CD14-positive monocyte (primary cell): ENCODE measurements at places on chromosomes 5 and 9.

GRCh38 chr9:99231711-99232110, 9.6 kb downstream of the SEC61B start:
- no peak for DNase-seq

- no peak for DNase-seq
These were observed 67.8 kb upstream of the GARNL3 start for GRCh38 chr9:127196826-127197145.

- DNase-seq, result peak; percentile 14
These were observed at the start of gene MAST4 for GRCh38 chr5:66595756-66596635. Gene MAST4, plus strand, starts transcription at chr5:66596393. Its CDS starts 263 bp downstream, at chr5:66596656.

DNA sequence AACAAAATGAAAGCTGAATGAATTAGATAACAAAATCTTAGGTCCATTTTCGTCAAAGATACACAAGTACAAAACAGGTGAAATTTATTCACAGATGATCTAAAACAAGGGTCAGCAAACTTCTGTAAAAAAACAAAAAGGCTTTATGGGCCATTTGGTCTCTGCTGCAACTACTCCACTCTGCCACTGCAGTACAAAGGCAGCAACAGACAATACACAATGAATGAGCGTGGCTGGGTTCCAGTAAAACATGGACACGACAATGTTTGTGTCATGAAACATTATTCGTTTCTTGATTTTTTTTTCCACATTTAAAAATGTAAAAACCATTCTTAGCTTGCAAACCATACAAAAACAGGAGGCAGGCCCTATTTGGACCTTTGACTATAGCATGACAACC, 71.9 kb downstream of the ECPAS start:
- no peak for DNase-seq

DNA sequence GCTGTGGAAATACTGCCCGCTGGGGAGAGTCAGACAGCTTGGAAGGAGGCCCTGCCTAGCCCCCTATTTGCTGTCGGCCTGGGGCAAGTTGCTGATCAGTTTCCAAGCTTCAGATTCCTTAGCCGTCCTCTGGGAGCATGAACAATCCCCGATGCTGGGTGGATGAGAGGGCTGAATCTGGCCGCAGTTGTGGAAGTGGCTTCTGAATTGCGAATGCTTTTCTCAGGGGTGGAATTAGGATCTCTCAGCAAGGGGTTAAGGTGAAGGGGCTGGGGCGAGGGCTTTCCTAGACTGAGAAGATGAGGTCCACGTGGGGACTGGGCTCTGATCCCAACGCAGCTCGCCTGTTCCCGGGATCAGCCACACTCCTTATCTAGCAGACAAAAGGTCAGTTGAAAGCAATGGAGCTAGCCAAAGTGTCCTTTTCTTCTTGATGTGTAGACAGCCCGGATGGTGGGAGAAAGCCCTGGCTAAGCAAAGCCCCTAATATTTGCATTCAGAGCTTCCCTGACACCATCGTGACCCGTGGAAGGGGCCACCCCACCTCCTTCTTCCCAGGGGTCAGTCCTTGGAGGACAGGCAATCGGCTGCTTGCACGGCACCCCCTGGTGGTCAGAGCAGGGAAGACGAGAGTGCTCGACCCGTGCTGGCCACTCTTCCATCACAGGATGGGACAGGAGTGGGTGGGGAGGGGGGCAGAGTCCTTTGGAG, 54.9 kb downstream of the COL15A1 start:
- peak; percentile 50 for DNase-seq

DNA sequence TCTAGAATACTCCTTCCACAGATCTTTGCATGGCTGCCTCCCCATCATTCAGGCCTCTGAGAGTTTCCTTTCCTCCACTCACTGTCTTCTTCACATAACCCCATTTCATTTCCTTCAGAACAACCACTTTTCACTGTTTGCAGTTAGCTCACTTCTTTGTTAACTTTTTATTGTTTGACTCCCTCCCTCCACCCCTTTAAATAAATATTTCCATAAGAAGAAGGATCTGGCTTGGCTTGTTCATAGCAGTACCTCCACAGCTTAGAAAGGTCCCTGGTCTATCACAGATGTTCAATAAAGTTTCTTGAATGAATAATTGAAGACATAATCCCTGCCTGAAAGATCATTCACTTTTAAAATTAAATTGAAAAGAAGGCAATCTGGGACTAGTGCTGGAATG, 661.6 kb downstream of the ACTL7B start:
- DNase-seq, result no peak

- no peak for DNase-seq
These were observed 20.1 kb downstream of the SPAAR start for GRCh38 chr9:35929453-35929718.

GRCh38 chr5:157478726-157479125, 18.7 kb downstream of the NIPAL4 start:
- no peak for DNase-seq

GRCh38 chr5:180704362-180704761, 35.5 kb downstream of the OR2Y1 start:
- DNase-seq, result no peak

GRCh38 chr5:9409413-9409960, 136.4 kb downstream of the SEMA5A start:
- no peak for DNase-seq

GRCh38 chr5:38297830-38298608, 39.7 kb downstream of the EGFLAM start:
- no peak for DNase-seq

DNA sequence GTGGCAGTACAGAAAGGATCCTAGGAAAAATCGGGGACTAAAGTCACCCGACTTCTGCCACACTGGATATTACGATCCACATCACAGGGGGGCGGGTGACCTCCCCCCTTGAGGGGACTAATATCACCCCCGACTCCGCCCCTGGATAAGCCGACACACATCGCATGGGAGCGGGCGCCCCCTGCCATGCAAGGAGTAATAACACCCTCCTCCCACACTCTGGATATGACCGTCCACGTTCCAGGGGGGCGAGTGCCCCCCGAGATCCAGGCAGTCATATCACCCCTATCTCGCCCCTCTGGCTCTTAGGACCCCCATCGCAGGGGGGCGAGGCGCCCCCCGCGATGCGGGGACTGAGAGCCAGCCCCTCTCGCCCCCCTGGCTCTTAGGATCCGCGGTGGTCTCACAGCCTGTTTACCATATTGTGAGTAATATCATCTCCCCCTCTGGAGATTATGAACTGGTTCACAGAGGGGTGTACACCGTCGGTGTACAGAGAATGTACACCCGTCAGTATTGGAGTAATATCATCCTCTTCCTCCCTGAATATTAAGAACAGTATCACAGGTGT, 423.0 kb downstream of the DIRAS2 start:
- peak; percentile 4 for DNase-seq

DNA sequence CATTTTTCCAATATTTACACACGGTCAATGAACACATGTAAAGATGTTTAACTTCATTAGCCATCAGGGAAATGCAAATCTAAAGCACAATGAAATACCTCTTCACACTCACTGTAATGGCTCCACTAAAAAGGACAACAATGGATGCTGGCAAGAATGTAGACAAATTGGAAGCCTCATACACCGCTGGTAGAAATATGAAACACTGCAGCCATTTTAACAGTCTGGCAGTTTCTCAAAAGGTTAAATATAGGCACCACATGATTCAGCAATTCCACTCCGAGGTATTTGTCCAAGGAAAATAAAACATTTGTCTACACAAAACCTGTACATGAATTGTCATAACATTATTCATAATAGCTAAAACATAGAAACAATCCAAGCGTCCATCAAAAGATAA, 20.0 kb downstream of the RNF145 start:
- DNase-seq, result no peak

- DNase-seq, result no peak
These were observed 42.3 kb upstream of the MAP1B start for GRCh38 chr5:72064801-72065570.

DNA sequence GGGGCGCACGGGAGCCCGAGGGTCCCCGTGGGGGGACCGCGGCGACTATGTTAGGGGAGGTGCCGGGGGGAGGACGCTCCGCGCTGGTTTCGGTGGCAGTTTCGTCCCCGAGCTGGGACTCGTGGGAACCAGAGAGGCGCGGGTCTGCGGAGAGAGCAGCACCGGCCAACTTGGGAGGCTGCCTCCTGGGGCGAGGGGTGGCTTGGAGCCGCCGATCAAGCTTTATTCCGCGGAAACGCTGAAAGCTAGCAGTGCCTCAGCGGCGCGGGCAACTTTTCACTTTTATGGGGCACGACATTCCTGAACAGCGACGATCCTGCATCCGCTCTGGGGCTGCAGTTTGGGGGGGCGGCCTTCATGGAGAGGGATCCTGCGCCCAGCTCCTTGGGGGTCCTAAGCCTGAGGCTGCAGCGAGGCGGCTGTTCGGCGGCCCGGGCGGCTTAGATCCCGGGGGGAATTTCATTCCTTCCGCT, 369 bp downstream of the OCLN start:
- DNase-seq, result no peak

DNA sequence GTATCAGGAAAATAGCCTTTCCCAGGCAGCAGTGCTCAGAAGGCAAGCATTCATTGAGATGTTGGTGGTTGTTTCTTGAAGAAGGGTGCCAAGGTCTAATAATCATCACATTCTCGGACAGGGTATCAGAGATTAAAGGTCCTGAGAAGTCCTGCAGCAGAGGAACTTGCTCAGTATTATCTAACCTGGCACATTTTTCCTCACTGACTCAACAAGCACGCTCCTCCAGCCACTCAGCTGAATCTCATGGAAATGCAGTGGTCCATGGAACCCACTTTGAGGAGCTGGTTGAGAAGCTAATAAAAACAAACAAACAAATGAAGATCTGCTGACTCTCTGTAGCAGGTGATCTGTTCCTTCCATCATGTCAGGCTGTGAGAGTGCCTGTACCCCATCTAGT, 35.3 kb upstream of the ICE1 start:
- no peak for DNase-seq

DNA sequence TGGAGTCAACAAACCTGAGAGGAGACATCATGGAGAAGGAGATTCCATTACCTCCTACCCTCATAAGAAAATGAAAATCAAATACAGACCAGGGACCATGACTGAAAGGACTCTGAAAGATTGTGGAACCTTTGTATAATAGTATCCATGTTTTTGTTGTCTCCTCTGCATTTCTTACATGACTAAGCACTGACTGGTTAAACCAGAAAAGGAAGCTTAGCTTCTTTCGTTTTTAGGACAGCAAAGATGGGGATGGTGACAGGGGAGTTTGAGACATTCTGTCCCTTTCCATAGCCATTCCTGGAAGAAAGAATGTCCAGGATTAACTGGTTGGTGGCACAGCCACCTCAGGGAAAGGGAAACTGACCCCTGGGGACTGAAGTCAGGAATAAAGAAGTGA, 22.2 kb downstream of the ITGA1 start:
- DNase-seq, result peak; percentile 65

- DNase-seq, result no peak
These were observed 137.1 kb downstream of the FGF1 start for GRCh38 chr5:142548739-142549275.

DNA sequence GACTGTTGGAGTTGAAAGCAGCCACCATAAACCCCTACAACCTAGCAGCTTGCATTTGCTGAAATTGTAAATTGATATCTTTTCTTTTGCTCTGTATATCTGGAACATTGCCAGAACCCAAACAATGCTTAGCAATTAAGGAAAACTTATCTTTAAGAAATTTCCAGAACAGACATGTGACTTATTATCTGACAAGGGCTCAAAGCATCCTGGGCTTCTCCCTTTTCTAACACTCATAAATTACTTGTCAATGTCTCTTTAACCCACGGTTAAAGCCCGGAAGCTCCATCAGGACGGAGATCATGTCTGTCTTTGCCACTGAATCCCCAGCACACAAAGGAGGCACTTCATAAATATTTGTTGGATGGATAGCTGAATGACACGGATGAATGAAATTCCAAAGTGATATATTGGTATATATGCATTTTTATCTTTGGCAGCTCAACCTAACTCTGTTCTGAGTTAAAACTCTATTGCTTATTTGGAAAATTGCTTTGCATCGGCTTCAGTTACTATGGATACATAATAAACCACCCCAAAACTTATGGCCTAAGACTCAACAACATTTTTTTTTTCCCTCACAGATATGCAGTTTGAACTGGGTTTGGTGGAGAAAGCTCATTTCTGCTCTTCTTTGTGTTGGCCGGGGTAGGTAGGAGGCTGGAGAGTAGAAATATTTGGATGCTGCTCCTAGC, 103.1 kb upstream of the CLINT1 start:
- no peak for DNase-seq

- DNase-seq, result no peak
These were observed 1.6 kb downstream of the BICD2 start for GRCh38 chr9:92762781-92763708.

DNA sequence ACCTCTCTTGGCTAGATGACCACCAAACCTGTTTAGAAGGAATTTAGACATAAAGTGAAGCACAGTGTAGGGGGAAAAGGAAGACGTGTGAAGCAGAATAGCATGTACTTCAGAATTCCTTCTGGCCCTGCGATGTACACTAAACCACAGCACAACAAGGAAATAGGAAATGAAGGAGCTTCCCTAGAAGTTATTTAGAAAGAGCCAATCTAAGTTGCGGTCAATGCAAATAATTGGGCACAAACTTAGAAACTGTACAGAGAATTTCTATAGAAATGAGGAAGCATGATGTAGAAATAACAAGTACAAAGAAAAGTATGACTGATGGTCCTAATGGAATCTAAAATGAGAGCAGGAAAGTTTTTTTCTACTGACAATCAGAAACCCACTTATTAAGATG, 41.5 kb downstream of the ANKRD55 start:
- peak; percentile 56 for DNase-seq

- DNase-seq, result no peak
These were observed 62.3 kb upstream of the ZFR start for GRCh38 chr5:32506799-32507198.

- DNase-seq, result no peak
These were observed 3.1 kb downstream of the SRD5A1 start for GRCh38 chr5:6636293-6636692.

DNA sequence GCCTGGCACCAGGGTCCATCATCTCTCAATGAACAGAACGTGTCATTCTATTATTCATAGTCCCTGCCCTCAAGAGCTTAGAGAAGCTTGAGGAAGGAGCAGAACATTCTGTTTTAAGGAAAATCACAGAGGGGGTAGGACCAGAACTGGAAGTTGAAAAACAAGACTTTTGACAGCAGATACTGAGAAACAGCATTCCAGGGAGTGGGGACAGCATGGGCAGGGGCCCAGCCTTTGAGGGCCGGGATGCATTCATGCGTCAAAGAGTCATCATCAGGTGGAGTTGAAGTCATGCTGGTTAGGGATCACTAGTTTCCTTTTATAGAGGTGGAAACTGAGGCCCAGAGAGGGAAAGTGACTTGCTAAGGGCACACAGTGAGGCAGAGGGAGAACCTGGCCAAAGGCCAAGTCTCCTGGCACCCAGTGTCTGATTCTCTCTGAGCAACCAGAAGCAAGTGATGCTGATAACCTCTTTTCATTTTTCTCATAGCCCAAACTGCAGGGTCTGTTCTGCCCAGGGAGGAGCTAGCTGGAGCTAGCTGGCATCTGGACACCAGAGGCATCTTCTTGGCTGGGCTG, 41.5 kb upstream of the STXBP1 start:
- peak; percentile 11 for DNase-seq

GRCh38 chr5:21154526-21154925, 1166.5 kb upstream of the CDH18 start:
- no peak for DNase-seq
